ENCODE measurements at places on chromosomes 3 and 15.

- DNase-seq, result no peak
These were observed 6.6 kb upstream of the STARD5 start for GRCh38 chr15:81330366-81331090.

- no peak for DNase-seq
These were observed 11.4 kb upstream of the STAB1 start for GRCh38 chr3:52483577-52484381.

DNA sequence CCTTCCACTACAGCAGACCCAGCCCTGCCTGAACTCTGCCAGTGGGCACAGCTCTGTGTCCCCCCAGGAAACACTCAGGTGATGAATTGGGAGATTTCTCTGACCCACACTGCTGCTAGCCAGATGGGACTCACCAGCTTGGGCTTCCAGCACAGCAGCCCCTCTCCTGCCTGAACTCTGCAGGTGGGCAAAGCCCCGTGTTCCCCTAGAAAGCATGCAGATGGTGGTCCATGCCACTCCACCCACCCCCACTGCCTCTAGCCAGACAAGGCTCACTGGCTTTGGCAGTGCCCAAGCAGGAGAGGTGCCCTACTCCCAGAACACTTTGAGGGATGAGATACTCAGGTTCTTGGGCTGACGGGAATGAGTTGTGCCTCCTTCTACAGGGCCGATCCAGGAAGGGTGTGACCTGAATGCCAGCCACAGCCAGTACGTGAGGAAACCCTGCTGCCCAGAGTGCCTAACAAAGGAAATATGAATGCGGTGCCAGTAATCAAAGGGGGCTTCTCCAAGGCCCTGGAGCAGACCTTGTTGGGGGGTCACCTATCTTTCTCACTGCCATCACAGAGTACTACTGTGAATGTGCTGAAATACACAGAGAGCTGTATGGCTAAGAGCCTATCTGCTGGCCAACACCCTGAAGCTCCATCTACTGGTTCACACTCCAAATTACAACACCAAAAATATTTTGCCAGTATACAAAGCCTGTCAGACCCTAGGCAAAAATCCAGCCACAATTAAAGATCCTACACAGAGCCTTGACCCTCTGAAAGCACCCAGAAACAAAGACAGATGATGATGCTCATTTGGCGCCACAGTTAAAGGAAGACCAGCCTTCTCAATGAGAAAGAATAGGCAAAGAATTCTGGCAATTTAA is 61.9 kb downstream of the BTLA start:
- no peak for DNase-seq

DNA sequence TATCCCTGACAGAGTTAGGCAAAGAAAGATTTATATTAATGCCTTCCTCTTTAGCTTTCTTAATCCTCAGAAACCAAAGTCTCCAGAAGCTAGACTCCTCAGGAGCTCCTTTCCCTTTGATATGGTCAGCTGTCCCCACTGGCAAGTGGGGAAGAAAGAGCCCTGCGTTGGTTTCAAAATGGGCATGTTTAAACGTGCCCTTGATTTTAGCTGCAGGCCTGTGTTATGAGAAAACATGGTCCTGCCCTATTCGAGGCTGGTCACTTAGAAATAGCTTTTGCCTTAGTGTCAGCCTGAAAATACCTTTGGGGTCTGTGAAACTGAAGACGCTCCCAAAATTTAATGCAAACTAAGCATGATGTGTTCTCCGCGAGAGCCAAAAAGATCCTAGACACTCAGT is 135.5 kb upstream of the RARB start:
- DNase-seq, result no peak

DNA sequence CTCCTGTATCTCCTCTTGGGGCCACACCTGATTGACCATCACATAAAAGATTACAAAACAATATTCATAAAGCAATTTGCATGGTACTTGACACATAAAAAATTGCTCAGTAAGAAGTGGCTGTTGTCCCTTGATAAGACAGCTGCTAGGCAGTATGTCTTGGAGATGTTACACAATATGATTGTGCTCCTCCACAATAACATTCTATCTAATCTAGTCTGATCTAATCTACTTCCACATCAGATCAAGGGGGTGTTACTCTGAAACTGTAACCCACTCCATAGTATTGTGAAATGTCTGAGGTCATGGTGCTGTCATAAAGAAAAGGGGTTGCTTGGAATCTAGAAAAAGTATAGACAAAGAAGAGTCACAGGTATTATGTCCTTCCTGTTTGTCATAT is 23.4 kb upstream of the AQP9 start:
- no peak for DNase-seq

GRCh38 chr3:32951410-32951811 is at the start of gene CCR4:
Gene CCR4, plus strand, starts transcription at chr3:32951644. Its CDS starts 1,779 bp downstream, at chr3:32953423.
- DNase-seq, result no peak

GRCh38 chr3:48088056-48088748 is 72.0 kb upstream of the MAP4 start:
- no peak for DNase-seq

Data from NCI-H345 (cell line).